ENCODE measurements at places on chromosomes 11 and 22.
A peak's percentile ranks its signal among the peaks of the same experiment; 100 is the strongest.

- DNase-seq: no peak
Measured at GRCh38 chr22:40932396-40932795, 18.8 kb upstream of the RBX1 start.

- no peak for DNase-seq
Measured at GRCh38 chr11:47384498-47384897, 6.2 kb upstream of the SPI1 start.

DNA sequence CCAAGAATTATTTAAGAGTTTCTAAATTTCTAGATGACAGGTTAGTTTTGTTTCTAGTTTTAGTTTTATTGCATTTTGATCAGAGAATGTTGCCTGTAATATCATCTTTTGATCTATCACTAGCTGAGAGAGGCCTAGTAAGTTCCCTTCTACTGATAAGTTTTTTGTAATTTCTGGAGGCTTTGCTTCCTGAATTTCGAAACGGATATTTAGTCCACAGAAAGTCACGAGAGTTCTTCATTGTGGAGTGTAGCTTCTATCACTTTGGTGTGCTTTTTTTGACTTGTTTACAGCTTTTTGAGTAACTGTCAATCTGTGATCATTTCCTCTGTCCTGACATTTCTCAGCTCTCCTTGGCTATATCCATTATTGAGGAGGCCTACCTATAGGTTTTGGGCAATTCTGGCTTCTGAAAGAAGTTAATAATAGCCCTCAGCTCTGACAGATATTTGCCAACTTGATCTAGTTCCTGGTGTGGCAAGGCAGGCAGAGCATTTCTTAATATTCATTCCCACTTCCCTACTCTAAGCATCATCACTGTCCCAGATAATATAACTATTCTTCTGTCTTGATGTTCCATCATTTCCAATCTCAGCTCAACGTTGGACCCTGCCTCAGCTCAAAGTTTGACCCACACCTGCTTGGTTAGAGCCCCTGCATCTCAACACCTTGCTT is 171.3 kb downstream of the BLID start:
- no peak for DNase-seq

- DNase-seq: no peak
Measured at GRCh38 chr22:46073683-46074504, 76.4 kb upstream of the PPARA start.

DNA sequence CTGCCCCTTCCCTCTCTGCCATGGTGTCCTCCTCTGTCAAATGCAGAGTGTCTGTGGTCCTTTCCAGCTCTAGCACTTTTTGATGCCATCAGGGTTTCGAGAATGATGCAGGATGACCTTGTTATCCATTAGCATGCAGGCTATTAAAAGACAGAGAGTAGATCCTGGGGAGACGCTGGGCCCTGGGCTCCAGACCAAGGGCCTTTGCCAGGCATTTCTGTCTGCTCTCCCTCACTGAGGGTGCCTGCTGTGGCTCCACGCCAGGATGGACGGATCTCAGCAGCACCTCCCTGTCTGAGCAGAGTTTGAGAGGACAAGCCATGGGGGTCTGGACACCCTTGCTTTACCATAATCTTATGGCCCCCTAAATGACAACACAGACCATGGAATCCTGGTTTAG is 110.8 kb upstream of the CD82 start:
- DNase-seq: no peak

DNA sequence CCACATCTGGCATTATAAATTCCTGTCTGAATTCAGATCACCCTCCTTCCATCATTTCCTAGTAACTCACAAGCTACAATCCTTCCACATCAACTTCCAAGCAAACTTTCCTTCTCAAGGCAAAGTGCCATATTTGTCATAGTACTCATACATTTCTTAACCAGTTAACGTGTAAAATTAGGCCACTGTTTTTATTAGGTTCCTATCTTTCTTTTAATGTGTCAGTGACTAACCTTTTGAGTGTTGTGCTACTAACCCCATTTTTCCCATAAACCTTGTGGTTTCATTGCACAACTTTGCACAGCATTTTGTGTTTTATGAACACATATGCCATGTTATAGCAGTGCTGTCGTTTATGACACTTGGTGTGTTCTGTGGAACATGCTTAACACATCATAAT is 90.1 kb downstream of the KIF18A start:
- DNase-seq: no peak

DNA sequence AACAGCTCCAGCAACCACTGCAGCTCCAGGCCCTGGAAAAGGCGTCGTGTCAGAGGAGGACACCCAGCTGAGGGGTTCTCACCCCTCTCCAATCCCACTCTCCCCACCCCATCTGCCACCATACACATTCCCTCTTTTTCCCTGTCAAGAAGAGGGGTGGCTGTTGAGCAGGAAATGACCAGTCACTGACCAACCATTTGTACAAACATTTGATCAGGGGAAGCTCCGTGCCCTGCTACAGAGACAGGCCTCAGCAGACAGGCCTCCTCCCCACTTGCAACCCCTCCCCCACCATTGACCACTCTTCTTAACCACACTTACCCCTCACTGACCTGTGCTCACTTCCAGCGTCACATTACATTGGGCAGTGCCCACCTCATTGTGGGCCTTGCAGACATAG is 2.3 kb upstream of the VSIG2 start:
- DNase-seq: no peak

GRCh38 chr11:16448123-16448717 is 91.9 kb upstream of the SOX6 start:
- DNase-seq: no peak

DNA sequence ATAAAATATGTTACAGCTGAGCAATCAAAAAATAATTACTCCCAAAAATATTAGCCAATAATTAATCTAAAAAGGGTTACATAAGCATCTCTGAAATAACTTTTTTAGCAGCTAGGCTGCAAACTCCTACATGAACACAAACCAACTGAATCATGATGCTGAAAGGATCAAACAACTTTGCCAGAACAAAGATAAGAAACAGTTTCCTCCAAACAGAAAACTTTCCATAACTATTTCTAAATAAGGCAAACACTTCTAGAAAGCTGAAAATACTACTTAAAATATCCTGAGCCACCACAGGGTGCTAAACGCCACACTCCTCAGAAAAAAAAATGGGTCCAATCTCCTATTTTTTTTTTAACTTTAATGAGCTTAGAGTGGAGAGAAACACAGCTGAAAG is 68.6 kb upstream of the ARHGAP32 start:
- DNase-seq: no peak

DNA sequence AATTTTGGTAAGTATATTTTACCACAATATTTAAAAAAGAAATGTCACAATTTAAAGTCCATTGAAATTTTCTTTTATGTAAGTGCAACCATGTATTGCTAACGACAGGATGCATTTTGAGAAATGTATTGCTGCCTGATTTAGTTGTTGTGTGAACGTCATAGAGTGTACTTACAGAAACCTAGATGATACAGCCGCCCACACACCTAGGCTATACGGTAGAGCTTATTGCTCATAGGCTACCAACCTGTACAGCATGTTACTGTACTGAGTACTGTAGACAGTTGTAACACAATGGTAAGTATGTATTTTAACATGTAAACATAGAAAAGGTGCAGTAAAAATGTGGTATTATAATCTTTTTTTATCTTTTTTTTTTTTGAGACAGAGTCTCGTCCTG is 48.1 kb downstream of the CBL start:
- DNase-seq: peak; percentile 43

DNA sequence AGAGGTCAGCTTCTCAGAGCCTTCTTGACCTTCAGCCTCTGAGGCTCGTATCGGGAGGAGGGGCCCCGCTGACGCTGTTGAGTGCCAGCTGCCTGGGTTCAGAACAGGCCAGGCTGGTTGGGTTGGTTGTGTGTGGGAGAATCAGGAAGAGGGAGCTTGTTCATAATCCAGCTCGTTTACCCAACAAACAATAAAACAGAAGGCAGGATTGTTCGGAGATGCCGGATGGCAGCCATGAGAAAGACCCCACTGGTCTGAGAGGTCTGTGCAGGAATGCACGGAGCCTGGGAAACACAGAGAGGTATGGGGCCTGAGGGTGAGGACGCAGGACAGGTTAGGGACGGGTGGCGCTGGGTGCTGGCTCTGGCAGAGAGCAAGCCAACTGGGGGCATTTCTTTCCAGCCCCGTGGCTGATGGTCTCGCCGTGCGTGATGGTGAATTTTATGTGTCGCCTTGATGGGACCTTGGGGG is 31.6 kb upstream of the SHANK2 start:
- no peak for DNase-seq

GRCh38 chr11:27672836-27673464 is 27.3 kb downstream of the BDNF start:
- DNase-seq: no peak

GRCh38 chr11:132992838-132993631 is 539.3 kb downstream of the OPCML start:
- DNase-seq: no peak

Data from stimulated activated CD4-positive, alpha-beta T cell treated with anti-CD3 and anti-CD28 coated beads, Interleukin-12 subunit alpha, Interleukin-12 subunit beta, amount 100 ng/mL, for 24 hours (primary cell).